Breast epithelium (tissue), 4 donors: ENCODE measurements at places on chromosomes 4 and X.

DNA sequence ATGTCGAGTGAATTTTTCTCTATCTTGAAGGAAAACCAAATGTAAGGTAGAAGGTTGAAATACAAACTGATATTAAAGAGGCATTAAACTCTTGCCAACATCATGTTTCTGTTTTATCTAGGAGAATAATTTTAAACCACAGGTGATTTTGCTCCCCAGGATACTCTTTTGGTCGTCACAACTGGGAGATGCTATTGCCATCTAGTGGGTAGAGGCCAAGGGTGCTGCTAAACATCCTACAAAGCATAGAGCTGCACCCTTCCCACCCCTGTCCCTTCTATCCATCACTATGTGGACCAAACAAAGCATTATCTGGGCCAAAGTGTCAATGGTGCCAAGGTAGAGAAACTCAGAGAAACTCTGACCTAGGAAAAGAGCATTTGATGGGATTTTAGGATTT is 154.6 kb upstream of the MAGEB2 start:
- no peak for DNase-seq

DNA sequence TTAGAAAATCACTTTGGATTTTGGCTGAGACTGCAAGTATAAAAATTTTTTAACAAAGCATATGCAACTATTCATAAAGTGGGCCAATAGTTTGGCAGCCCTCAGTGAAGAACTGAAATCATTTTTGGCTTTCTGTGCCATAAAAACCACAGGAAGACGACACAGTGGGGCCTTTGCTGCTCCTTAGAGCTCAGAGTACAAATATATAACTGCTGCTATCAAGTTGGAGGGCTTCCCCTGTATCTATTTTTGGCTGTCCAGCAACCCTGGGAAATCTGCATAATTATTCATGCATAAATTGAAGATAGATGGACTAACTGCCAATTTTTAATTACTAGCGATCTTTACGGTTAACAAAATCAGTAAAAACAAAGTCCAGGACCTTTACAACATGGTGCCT is 51.5 kb upstream of the FTHL17 start:
- DNase-seq, result no peak

GRCh38 chr4:31338000-31338399 is 617.8 kb downstream of the PCDH7 start:
- no peak for DNase-seq

- DNase-seq, result no peak
Observed at GRCh38 chr4:48683784-48684666, 96.1 kb downstream of the FRYL start.

- DNase-seq, result no peak
Observed at GRCh38 chr4:57044279-57044678, 65.6 kb downstream of the POLR2B start.

DNA sequence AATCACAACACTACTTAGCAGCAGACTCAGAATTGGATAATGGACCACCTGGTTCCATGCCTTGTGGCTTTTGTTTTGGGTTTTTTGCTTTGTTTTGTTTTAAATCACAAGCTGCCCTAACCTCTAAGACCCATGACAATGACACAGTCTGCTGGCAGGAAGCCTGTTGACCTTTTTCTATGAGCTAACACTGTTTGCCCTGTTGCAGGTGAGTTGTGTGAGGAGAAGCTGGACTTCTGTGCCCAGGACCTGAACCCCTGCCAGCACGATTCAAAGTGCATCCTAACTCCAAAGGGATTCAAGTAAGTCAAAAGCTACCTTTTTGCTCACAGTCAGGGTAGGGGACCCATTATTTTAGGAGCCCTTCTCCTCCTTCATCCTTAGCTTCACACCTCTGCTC is 110.8 kb upstream of the PACRGL start:
- no peak for DNase-seq
